Naive B cell (primary cell): ENCODE measurements at places on chromosomes 7 and 10. TPM values are rescaled to one million over a fixed set of nuclear protein-coding genes. Genes with fewer than 3 reads are reported as not detected.

DNA sequence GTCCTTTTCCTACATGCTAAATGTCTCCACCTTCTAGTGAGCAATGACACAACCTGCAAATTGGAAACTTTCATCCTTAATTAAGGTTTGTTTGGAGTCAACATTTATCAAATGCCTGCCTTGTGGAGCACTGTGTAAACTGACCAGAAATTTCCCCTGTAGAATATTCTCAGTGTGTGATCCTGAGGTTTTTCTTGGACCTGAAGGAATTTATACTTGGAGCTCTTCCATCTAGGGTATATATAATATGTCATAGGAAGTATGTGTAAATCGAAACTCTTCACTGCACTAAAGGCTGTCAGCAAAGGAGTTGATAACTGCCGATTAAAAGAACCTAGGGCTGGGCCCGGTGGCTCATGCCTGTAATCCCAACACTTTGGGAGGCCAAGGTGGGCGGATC, 152.4 kb downstream of the NSUN6 start:
- DNase-seq = no peak

DNA sequence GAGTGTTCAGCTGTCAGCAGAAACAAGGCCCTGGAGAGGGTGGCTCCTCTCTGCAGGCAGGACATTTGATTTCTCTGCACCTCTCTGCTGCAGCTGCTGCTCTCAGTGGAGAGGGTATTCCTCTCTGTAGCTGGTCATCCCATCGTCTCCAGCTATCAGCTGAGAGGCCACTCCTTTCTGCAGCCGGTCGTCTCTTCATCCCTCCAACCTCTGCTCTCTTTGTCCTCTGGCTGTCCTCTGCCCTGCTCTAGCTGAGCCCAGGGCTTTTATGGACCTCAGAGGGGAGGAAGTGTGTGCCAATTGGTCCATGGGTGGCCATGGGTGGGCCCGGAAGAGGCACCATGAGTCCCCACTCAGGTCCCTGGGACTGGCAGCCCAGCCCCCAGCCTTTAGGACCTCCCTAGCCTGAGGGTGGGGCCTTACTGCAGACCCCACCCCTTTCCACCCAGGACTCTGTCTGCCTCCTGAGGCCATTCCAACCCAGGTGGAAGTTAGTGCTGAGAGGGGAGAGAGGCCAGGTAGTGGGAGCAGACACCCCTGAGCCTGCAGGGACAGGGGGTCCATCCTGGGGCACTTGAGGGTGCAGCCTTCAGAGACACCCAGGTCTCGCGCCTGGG, 26.2 kb upstream of the CDCA7L start:
- no peak for DNase-seq

- no peak for DNase-seq
These were observed 407.4 kb downstream of the GRM8 start for GRCh38 chr7:126845331-126845730.

TNPO3 gene
- polyA plus RNA-seq = 31.8 TPM
